ENCODE measurements at places on chromosomes 1 and 21. TPM values are rescaled to one million over a fixed set of nuclear protein-coding genes. Genes with fewer than 3 reads are reported as not detected.

DNA sequence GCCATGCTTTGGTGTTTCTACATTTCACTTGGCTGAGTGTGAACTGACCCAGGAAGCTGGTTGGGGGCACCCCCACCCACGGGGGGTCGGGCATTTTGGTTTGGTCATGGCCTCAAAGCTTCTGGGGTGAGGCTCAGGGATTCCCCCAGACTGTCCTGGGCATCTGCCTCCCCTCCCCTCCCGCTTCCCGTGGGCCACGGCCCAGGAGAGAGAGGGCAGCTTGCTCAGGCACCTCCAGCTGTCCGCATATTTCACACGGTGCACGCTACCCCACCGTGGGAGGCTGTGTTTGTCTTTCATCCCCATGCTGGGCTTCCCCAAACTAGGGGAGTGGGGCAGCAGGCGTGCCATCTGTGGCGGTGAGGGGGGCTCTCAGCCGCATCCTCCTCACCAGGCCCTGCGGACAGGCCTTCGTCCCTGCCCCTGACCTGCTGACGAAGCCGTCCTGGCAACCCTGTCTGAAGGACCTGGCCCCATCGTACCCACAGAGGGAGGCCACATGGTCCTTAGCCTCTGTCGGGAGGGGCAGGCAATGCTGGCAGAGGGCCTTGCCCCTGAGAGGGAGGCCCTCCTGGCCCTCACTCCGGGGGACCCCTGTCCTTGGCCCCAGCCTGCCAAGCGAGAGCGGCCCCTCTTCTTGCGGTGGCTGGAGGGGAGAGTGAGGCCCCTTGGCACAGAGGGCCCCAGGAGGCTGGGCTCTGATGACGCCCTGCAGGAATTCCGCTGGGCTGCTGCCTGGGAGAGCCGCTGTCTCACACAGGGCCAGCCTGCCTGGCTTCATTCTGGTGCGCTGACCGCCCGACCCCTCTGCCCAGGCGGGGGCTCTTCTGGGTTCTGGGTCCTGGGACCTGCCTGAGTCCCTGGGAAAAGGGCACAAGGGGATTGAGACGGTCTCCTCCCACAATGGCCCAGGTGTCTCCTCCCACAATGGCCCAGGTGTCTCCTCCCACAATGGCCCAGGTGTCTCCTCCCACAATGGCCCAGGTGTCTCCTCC lies 22.1 kb downstream of the TP73 start:
- H3K4me3 ChIP-seq: no peak overlapping the region
- no peak overlapping the region for H3K27ac ChIP-seq
- no peaks in the 10 kb centered on the region for H3K4me1 ChIP-seq

The GRIK1 gene
- polyA plus RNA-seq: not detected

The TEX50 gene
- polyA plus RNA-seq: not detected

- no peak within 1 kb of the TSS for H3K4me3 ChIP-seq
- no peak within 1 kb of the TSS for H3K27ac ChIP-seq
These were observed at the start of gene PRRX1 for GRCh38 chr1:170664093-170664827. PRRX1 (plus strand) TSS chr1:170664131; CDS start chr1:170664219, 88 bp downstream.

- no peak overlapping the region for H3K4me3 ChIP-seq
- no peak for DNase-seq
- no peaks in the 10 kb centered on the region for H3K36me3 ChIP-seq
These were observed 99.5 kb downstream of the NGF start for GRCh38 chr1:115238336-115239147.

DNA sequence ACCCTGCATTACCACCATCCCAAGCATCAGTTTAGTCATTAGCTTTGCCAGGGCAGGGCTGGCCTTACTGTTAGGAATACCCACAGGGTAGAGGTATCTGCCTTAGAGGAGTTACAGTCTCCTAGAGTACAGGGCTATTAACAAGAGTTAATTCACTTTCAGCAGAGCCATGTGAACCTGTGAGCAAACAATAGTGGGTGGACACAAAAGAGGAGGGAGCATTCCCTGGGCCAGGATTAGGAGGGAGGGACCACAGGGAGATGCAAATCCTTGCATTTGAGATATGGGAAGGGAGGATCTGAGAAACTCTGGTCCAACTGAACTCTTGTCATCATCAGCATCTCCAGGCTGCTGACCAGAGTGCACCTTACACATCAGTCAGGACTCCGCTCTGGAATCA lies 51.1 kb upstream of the IGSF21 start:
- H3K27ac ChIP-seq: no peak overlapping the region
- no peak overlapping the region for H3K4me3 ChIP-seq
- no peak for DNase-seq
- no peaks in the 10 kb centered on the region for H3K4me1 ChIP-seq
- H3K36me3 ChIP-seq: no peaks in the 10 kb centered on the region
- H3K27me3 ChIP-seq: no peaks in the 10 kb centered on the region

DNA sequence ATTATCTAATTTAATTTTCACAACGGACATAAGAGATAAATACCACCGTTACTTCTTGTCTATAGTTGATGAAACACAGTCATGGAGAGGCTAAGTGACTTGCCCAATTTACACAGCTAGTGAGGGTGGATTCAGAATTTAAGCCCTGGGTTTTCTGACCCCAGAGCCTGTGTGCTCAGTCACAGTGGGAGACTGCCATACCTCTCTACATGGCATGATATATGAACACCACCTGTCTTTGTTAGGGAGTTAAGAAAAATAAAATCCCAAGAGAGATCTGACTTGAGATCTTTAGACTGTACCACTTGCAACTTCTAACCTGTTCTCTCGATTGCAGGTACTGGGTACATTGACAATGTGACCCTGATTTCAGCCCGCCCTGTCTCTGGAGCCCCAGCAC lies 40.3 kb downstream of the LAMC2 start:
- no peak overlapping the region for H3K27ac ChIP-seq
- no peak overlapping the region for H3K4me3 ChIP-seq
- H3K36me3 ChIP-seq: no peaks in the 10 kb centered on the region
- no peaks in the 10 kb centered on the region for H3K4me1 ChIP-seq
- H3K27me3 ChIP-seq: no peaks in the 10 kb centered on the region

The NEK2 gene
- polyA plus RNA-seq: 1.5 TPM

DNA sequence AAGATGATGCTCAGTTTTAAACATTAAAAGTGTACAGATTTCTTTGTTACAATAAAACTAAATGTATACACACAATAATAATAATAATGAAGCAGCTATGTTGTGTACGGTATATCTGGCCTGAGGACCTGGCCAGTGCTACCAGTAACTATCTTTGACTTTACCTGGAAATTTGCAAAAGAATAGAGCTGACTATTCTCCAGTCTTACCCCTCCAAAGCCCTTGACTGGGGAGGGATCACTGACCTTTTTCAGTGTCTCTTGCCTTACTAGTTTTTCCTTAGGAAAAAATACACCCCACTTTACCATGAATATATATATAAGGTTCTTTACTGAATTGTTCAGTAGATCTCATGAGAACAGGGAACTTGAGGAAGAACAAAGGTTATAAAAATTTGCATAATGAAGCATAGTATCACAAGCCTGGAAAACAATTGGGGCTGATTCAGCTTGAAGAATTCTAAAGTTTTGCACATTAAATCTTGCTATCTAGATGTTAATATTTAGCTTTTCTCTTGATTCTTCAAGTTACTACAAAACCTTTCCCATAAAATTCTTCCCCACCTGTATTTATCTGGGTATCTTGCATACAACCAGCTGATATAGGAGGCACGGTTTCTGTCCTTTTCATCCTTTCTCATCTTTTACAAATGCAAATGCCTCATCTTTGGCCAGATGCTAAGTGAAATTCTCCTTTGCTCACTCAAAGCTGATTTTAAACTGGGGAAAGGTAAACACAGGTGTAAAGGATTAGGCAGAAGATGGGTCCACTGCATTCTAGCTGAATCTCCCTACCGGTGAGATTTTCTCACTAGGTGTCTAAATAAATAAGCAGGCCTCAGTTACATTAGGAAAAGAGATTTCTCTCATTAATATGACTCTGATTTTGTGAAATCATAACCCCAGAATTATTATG lies 25.0 kb upstream of the SLAMF1 start:
- no peak overlapping the region for H3K4me3 ChIP-seq
- H3K4me1 ChIP-seq: peaks cover 44% of the 10 kb centered on the region
- no peaks in the 10 kb centered on the region for H3K27me3 ChIP-seq
- no peak for DNase-seq

DNA sequence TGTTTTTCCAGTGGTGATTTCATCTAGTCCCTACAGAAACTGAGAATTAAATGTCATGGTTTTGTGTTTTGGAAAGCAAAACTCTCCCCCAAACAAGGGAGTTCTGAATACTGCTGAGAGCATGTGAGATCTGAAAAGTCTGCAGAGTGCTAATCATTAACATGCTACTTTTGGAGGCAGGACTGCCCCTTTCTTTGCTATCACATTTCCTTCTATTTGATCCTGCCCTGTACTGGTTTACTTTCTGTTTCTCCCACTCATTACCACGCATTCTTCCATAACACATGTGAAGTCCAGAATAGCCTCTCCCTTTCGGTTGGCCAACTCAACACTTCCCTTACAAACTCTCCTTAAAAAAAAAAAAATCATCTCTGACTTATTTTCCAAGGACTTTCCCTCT lies 63.6 kb downstream of the GADD45A start:
- no peaks in the 10 kb centered on the region for H3K4me1 ChIP-seq
- DNase-seq: no peak
- peaks cover 12% of the 10 kb centered on the region for H3K27me3 ChIP-seq
- no peaks in the 10 kb centered on the region for H3K36me3 ChIP-seq

The CLCNKB gene
- polyA plus RNA-seq: not detected

The SH2D2A gene
- polyA plus RNA-seq: 30.9 TPM

- DNase-seq: no peak
- no peak overlapping the region for H3K4me3 ChIP-seq
- no peaks in the 10 kb centered on the region for H3K36me3 ChIP-seq
- H3K27ac ChIP-seq: no peak overlapping the region
- no peaks in the 10 kb centered on the region for H3K4me1 ChIP-seq
These were observed 48.6 kb upstream of the EXO1 start for GRCh38 chr1:241799416-241799815.

DNA sequence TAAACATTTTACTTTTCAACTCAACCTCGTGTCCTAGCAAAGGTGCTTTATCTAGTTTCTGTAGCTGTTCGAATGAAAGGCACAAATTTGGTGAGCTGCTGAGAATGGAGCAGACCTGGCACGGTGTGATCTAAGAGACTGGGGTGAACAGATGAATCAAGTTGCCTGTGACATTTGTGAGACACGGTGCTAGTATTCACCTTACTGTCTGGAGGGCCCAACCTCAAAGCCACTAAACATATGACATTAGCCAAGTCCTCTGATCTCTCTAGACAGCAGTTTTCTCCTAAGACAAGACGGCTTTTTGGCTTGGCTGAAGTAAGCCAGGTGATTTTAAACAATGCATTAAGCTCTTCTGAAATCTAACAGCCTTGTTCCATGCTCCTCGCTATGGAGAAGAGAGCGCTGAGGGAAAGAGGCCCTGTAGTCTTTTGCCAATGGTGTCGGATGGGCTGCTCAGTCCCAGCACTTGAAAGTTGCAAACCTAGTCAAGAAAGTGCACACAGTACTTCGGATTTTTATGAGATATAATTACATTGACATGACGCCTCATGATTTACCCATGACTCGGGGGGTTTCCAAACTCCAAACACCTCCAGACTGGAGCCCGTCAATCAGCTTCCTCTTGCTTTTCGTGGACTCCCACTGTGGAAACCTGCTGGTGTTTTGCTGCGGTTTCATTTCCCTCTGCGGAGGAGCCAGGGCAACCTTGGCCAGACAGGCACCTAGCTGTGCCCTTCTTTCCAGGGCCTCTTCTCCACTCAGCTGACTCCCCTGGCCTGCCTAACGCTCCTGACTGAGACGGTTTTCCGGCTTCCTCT lies 794 bp upstream of the TOR3A start:
- peak overlapping the region; percentile 85 for H3K27ac ChIP-seq
- H3K27me3 ChIP-seq: no peaks in the 10 kb centered on the region
- H3K4me3 ChIP-seq: peak overlapping the region; percentile 92
- peak; percentile 55 for DNase-seq
- peaks cover 6% of the 10 kb centered on the region for H3K36me3 ChIP-seq

DNA sequence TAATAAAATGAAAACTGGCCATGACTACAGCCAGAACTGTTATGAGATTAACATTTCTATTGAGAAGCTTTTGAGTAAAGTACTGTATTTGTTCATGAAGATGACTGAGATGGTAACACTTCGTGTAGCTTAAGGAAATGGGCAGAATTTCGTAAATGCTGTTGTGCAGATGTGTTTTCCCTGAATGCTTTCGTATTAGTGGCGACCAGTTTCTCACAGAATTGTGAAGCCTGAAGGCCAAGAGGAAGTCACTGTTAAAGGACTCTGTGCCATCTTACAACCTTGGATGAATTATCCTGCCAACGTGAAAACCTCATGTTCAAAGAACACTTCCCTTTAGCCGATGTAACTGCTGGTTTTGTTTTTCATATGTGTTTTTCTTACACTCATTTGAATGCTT lies 164.0 kb downstream of the NEK7 start:
- H3K4me3 ChIP-seq: no peak overlapping the region
- H3K36me3 ChIP-seq: peaks cover 20% of the 10 kb centered on the region
- no peaks in the 10 kb centered on the region for H3K4me1 ChIP-seq
- no peaks in the 10 kb centered on the region for H3K27me3 ChIP-seq
- no peak for DNase-seq

DNA sequence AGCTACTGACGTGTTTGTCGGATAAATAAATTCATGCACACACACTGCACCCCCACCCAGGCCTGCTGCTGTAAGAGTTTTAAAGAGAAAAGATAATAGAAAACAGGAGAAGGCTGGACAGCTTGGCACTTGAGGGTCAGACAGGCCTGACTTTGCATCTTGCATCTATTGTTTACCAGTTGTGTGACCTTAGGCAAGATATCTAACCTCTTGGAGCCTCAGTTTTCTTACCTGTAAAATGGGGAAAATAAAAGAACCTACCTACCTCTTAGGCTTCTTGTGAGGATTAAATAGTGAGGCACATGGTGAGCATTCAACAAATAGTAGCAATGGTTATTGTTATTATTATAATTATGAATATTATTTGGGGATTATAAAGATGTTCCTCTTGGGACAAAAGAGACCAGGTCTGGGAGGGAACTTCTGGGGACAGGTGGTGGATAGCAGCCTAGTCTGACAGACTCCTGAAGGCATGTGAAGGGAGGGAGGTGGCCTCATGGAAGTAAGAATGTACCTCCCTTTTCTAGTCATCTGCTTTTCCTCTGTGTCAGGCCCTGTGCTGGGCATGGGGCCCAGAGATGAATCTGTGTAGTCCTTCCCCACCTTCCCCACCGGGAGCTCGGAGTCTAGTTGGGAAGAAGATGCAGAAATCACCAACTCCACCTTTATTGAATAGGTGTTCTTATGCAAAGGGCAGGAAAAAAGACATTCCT lies 18.3 kb upstream of the EPB41 start:
- no peaks in the 10 kb centered on the region for H3K36me3 ChIP-seq
- no peak overlapping the region for H3K4me3 ChIP-seq
- H3K27ac ChIP-seq: no peak overlapping the region
- H3K4me1 ChIP-seq: peaks cover 19% of the 10 kb centered on the region

DNA sequence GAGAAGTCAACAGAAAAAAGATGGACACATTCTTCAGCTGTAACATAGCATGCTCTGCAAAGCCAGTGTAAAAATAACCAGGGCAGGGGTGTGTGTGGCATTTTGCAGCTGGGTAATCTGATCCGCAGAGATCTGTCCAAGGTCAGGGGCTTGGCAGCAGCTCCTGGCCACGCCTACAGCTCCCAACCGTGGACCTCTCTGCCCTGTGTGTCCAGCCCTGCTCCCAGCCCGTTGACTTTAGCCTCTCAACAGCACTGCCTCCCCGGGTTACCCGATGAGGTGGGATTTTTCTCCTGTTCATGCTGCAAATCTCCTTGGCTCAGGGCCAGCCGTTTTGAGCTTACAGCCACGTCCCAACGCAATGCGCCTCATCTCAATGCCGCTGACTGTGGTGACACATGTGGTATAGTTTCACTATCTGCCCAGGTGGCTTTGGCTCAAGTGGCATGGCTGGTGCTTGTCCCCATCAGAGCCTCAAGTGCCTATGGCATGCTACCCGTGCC lies 68.1 kb downstream of the VWA5B1 start:
- peaks cover 3% of the 10 kb centered on the region for H3K27me3 ChIP-seq
- H3K36me3 ChIP-seq: no peaks in the 10 kb centered on the region
- H3K27ac ChIP-seq: no peak overlapping the region
- DNase-seq: no peak
- no peaks in the 10 kb centered on the region for H3K4me1 ChIP-seq
- no peak overlapping the region for H3K4me3 ChIP-seq

All from CD4-positive, CD25-positive, alpha-beta regulatory T cell (primary cell).